ENCODE measurements at places on chromosomes 4 and X.

- no peak for DNase-seq
These were observed 14.6 kb upstream of the DCTD start for GRCh38 chr4:182931691-182932345.

DNA sequence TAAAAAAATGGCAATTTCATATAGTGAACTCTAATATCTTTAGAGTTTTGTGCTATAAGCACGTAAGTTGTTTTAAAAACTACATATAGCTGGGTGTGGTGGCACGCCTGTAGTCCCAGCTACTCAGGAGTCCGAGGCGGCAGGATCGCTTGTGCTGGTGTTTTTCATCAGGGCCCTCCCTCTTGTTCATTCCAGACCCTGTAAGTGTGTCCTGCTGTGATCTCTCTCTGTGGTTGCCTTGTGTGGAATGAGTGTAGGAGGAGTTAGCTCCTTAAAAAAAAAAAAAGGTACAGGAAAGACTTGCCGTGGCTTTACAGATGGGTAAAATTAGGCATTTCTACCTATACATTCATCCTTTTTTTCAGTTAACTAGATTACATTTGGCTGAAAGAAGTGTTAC, 35.4 kb downstream of the RBBP7 start:
- DNase-seq = no peak

DNA sequence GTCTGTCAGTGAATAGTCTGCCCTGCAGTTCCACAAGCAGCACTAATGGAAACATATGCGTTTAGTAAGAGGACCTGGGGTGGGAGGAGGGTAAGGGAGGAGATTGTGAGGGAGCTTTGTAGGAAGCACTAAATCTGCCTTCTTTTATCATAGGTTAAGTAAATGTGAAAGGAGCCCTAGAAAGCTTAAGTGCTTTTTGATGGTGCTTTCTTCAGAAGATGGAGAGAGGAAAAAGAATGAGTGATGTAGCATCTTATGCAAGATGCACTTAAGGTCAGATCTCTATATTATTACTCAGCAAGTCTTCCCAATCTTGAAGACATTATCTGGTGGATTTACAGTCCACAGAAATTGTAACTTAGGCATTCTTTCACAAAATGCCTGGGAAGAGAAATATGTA, 322.7 kb downstream of the PDHA2 start:
- DNase-seq = no peak

DNA sequence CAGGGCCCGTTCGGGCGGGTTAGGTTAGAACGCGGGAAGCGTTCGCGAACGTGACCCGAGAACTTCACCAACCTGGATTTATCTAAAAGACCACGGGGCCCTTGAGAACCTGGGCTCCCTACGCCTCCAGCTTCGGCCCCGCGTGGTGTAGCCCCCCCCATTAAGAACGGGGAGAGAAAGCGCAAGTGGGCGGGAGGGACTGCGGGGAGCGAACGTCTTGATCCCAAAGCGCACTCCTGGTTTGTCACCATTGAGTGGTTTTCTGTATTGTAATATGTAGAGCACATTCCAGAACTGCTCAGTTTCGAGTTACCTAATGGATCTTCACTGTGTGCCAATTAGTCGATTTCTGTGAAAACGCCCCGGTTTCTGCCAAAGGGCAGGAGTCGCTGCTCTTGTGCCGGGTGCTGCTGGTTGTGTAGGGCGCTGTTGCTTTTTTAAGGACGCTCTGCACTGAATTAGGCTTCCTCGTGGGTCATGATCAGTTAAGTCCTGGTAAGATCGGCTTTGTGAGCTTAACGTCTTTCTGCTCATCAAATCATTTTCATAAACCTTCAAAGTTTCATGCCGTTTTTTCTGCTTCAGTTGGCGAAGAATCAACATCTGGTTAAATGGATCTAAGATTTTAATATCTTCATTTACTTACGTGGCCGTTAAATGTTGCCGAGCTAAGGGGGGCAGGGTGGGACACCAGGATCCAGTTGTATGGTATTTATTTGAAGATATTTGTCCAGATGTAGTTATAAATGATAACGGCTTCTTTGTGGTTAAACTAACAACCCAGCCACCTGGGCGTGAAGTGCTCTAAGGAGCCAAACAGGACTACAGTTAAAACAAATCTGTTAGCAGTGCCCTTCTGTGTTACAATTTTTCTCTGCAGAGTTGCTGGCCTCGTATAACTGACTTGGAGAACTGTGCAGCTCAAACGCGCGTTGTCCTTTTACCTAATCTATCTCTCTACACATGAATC, 809 bp downstream of the MND1 start:
- peak; percentile 55 for DNase-seq

GRCh38 chr4:139027776-139028175, 12.2 kb downstream of the NOCT start:
- no peak for DNase-seq

DNA sequence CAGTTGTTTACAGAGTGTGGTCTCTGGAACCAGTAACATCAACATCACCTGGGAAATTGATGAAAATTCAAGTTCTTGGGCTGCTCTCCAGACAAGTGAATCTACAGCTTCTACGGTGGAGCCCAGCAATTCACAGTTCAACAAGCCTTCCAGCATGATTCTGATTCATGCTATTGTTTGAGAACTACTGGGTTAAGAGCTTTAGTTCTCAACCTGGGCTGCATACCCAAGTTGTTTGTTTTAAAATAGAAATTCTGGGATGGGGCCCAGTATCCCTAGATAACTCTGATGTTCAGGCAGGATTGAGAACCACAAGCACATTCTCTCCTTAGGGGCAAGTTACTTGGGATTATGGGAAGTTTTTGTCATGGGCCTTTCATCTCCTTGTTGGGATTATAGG, 37.9 kb upstream of the PGK1 start:
- no peak for DNase-seq

DNA sequence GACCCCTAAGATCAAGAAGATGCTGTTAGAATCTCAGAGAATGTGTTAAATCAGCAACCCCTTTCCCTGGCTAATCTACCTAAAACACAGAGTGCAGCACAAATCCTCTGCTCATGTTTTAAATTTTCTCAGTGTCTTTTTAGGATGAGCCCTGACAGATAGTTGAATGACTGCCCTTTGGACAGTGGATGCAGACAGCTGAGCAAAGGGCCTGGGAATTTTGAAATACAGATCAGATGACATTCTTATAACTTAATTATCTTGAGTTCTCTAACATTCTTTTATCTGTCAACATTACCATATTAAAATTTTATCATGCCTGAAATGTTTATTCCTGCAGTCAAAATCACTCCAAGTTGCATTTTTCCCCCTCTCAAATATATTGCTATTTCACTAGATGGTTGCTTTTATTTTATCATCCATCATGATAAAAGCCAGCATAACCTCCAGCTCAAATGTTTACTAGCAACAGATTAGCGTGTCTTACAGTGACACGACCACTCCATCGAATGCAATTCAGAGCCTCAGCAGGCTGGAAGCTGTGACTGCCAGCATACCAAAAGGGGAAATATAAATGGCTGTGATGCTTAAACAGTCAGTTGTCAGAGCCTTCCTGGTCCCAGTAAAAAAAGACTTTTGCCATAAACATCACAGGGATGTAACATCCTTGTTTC, 22.8 kb upstream of the ARHGAP24 start:
- no peak for DNase-seq

- DNase-seq = no peak
These were observed 514.7 kb downstream of the PCDH7 start for GRCh38 chr4:31234901-31235300.

DNA sequence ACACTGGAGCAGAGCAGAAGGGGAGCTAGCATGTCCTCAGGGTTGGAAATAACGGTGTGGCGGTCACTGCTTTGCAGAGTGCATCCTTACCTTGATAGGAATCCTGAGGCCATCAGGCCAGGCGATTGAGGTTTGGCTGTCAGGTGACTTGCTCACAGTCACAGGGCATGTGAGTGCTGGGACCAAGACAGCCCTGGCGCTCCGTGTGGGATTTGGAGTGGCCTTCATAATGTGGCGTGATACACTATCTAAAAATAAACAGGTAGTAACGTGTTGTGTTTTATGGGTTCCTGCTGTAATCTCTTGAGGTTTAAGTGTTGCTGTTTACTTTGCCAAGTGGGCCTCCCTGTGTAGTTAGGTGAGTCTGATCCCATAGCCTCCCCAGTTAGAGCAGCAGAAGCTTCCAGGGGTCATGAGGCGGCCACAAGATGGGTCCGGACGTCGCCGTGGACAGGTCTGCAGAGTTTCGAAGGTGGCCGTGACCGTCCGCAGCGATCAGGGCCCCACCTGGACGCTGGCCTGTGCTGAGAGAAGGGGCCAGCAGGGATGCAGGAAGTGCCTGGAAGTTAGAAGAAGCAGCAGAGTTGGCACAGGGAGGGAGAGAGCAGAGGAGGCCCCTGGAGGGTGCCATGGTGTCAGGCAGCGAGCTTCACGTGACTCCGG, 27.7 kb downstream of the RGS12 start:
- no peak for DNase-seq

- no peak for DNase-seq
These were observed 4.5 kb downstream of the BST1 start for GRCh38 chr4:15707363-15707715.

GRCh38 chr4:101801958-101802357, 11.4 kb downstream of the BANK1 start:
- no peak for DNase-seq

GRCh38 chr4:122996350-122996749, 74.0 kb upstream of the NUDT6 start:
- DNase-seq = no peak

DNA sequence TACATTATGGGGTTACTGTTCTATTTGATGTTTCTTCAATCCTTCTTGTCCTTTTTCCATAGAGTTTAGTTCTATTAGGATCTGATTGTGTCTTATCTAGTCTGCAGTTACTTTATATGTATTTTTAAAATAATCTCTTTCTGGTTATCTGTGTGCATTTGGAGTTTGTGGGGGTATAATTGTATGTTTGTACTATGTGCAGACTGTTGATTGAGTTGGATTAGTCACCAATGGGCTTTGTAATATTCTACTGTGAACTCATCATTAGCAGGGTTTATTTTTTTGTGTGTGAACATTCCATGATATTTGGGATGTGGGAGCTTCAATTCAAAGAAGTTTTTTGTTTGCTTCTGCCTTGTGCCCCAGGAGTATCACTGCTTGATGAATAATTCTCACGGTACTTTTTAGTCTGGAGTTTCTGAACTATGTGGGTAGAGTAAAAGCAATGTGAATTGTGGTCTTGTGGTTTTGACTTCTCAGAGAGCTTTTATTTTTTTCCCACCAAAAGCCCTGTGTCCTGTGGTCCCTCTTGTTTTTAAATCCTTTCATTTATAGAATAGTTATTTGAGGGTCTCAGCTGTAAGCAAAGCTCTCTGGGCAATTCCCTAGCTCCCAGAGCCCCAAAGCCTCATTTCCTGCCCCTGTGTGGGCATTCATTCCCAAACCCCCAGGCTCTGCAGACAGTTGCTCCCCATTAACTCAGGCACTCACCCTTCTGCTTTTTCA, 127.8 kb downstream of the PHKA2 start:
- DNase-seq = no peak

DNA sequence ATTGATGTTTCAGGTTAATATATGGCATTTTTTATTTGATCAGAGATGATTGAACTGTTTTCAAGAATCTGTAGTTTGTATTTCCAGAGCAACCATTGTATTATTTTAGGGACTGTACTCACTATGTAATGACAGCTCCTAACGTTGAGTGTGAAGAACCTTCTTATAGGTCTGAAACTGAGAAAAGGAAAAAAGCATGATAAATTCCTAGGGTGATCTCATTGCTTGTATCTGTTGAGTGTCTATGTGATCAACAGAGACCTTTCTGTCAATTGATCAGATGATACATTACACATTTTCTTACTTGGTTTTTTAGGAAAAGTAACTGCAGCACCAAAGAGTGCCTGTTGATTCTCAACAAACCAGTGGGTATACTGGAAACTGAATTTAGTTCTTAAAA, 40.2 kb downstream of the SEC24B start:
- DNase-seq = no peak

DNA sequence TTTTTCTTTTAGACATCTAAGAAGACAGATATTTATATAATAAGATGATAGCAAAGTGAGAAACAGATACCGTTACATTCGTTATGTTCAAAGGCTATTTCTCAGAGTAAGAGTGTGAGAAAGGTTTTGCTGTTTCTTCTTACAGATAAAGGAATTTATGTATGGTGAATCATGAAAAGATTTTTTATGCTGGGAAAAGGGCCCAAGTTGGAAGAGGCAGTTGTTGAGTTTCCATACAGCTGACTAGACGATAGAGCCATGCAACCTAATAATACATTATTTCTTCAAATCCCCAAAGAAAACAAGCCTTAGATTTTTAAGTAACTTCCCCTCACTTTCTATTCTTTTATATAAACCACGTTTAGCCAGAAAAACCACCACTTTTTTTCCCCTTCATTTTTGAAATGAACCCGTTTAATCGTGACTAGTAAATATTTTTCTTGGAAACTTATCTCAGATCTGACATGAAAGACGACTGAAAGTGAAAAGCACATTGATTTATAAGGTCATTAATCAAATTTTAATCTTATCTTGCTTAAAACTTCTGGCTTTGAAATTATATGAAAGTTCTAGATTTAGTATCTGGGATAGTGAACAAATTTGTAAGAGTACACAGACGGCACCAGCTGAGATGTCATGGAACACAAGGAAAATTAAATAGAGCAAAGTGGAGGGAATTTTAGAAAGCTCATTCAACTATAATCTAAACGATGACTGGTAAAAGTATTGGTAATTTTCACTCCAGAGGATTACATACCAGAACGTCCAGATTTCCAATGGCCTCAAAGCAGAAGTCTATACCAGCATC, 10.9 kb downstream of the ADH6 start:
- DNase-seq = no peak

GRCh38 chr4:124883632-124884031, 171.1 kb upstream of the ANKRD50 start:
- no peak for DNase-seq

- DNase-seq = no peak
These were observed 492 bp upstream of the HDAC8 start for GRCh38 chrX:72573158-72573511.

- no peak for DNase-seq
These were observed 11.6 kb downstream of the CXCR3 start for GRCh38 chrX:71606536-71607216.

DNA sequence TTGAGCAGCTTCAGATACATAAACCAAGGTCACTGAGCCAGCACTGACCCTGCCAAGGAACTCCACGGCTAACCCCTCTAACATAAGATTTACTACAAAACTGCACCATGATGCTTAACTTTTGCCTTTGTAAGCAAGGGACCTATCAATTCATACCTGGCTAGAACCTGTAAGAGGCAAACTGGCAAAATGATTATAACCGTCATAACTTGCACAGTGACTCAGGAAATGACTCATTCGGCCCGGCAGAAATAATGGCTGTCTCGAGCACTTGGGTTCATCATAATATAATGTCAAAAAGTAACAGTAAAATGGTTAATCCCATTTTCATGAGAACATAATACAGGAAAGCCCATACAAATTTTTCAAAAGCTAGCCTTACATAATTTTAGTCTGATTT, 17.2 kb downstream of the RASGEF1B start:
- peak; percentile 49 for DNase-seq
